ENCODE measurements at places on chromosomes 6 and 20.

- DNase-seq: no peak
These were observed 76.6 kb upstream of the HSF2 start for GRCh38 chr6:122322824-122323223.

- DNase-seq: no peak
These were observed 86.6 kb upstream of the TOP1 start for GRCh38 chr20:40942006-40942405.

DNA sequence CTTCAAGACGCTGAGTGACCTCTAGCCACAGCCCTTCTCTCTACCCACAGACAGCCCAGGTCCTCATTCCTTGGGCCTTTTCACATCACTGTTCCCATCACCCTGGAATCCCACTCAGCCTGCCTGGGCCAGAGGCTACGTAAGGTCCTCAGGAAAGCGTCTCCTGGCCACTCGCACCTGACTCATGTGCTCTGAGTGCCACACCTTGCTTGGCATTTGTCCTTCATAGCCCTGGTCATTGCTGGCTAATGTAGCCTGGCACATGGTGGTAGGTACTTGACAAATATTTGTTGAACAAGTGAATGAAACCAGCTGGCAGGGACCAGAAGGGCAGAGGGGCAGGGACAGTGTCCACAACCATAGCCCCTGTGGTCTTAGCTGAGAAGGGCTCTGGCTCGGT lies 50.6 kb upstream of the FANCE start:
- DNase-seq: no peak

- DNase-seq: peak; percentile 20
These were observed 106.9 kb downstream of the FYN start for GRCh38 chr6:111766201-111766857.

- no peak for DNase-seq
These were observed 18.6 kb downstream of the ARMC2 start for GRCh38 chr6:108866798-108867197.

- no peak for DNase-seq
These were observed 47.1 kb upstream of the PNRC1 start for GRCh38 chr6:89033461-89033860.

DNA sequence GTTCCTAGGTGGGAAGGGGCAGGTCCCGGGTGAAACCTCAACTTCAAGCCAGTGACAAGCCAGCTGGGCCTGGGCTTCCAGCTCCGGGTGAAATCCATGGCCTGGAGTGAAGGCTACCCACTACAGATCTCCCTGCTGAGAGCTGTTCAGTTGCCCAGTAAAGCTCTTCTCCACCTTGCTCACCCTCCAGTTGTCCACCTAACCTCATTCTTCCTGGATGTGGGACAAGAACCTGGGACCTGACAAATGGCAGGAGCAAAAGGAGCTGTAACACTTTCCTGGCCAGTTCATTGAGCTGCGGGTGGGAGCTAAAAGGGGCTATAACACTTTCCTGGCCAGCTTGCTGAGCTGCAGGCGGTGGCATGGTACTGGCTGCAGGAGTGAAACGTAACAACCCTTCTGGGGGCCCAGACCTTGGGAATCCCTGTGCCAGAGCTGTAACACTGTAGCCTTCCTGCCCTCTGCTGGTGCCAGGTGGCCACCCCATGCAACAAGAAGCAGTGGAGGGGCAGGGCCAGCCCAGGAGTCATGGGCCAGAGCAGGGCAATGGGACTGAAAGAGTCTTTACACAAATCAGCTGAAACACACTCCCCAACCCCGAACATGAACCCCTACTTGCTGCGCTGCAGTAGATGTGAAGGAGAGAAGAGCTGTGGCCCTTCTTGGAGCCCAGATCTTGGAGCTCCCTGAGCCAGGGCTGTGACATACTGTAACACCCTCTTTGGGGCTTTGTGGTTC lies 3.6 kb upstream of the HINT3 start:
- peak; percentile 28 for DNase-seq

- DNase-seq: peak; percentile 92
These were observed 40.2 kb upstream of the FAM50B start for GRCh38 chr6:3808759-3809514.

- no peak for DNase-seq
These were observed 292.8 kb downstream of the CLIC5 start for GRCh38 chr6:45722876-45723275.

DNA sequence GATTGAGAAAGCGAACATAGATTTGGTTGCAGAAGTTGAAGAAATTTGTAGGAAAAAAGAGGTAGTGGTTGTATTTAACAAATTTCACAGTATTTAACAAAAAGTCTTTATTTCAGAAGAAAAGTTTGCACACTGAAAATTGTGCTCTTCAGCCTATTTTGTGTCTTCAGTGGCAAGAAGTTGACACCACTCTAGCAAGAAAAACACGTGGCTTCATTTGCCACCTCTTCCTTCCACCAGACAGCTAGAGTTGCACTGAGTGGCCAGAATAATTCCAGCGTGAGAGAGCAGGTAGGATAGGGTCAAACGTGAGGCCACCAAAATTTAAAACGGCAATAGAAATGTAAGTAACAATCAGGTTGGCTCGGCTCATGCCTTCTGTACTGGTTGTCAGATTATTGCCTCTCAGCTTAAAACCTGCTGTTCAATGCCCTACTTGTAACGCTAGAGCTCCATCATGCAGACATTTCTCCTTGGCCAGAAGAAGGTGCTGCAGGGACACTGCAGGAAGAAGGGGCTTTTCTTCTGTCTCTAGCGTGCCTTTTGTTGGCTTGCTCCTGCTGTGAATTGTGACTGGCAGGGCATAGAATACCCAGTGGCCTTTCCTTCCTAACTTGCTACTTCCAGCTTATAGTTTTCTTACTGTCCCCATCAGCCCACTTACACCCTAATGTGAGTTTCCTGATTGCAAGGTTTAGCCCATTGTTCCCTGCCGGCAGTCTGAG lies 12.1 kb downstream of the TRAPPC3L start:
- no peak for DNase-seq

- no peak for DNase-seq
These were observed 4.9 kb downstream of the TM9SF4 start for GRCh38 chr20:32114305-32114960.

- no peak for DNase-seq
These were observed 281.6 kb upstream of the CITED2 start for GRCh38 chr6:139655783-139656705.

DNA sequence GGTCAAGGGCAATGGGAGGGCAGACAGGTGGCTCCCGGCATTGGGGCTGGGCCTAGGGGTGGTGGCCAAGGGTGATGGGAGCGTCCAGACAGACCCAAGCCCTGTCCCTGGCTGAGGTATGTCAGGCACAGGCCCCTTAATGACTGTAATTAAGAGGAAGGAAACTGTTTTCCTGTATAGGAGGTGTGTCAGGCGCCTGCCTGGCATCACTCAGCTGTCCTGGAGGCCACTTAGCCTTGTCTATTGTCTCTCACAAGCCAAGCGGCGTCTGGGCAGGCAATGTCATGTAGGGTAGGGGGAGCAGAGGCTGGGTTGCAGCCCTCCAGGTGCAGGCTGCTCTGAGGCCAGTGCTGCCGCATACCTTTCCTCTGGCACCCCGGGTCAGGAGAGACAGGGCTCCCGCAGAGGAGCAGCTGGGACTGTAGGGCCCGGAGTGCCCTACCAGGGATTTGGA lies 3.9 kb upstream of the FAM83C start:
- DNase-seq: no peak

DNA sequence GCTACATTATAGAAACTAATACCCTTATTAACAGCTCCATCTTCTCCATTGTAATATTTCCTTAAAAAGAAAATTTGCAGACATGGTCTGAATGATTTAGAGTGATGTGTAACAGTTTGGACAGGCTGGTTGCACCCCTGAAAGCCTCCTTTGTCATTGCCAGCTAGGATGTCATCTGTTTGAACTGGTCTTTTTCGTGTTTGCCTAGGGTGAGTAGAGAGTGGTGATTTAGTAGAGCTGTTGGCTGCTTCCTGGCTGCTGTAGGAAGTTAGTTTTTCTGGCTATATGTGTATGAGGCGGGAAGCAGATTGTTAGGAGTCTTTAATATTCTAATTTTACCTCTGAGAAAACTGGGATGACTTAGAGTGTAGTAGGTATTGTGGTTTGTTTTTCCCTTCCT lies 101.1 kb downstream of the ZFAND3 start:
- no peak for DNase-seq

DNA sequence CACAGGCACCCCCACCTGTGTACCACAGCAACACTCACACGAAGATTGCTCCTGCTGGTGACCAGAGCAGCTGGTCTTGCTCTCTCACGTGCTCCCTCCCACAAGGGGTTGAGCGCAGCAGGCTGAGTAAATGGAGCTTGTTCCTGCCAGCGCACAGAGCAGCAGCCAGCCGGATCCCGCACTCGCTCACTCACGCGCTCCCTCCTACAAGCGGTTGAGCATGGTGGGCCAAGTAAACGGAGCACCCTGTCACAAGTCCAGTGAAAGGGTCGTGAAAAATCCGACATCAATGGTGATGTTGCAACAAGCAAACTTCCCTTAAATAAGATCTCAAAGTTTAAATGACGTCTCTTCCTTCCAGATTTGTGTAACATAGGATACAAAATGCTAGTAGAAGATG lies 313.7 kb downstream of the FOXC1 start:
- DNase-seq: no peak

- DNase-seq: no peak
These were observed 65.7 kb upstream of the TNFRSF21 start for GRCh38 chr6:47375426-47375825.

DNA sequence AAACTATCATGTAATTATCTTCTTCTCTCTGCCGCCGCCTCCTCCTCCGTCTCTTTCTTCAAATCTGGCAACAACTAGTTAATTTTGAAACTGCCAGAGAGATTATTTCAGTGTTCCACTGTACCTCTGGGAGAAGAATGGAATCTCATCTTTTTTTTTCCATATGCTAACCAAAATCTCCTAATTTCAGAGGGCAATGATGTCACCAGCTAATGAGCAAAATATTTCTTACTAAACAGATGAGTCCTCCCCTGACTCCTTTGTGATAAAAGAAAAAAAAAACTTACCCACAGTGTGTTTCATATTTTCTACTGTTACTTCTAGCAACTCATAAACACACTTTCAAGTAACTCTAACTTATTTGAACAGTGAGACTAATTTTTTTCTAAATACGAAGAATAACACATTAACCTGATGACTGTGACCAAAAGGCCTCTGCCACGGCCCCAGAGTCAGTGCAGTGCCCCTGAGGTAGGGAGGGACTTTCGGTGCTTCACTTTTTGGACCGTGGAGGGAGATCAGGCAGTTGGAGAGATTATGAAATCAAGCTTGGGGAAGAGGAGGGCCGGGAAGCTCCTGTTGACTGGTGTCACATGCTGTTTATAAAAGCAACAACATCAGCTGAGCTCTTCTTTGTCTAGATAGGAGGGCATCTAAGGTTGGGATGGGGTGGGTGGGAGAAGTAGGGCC lies 159.6 kb downstream of the SASH1 start:
- DNase-seq: no peak

DNA sequence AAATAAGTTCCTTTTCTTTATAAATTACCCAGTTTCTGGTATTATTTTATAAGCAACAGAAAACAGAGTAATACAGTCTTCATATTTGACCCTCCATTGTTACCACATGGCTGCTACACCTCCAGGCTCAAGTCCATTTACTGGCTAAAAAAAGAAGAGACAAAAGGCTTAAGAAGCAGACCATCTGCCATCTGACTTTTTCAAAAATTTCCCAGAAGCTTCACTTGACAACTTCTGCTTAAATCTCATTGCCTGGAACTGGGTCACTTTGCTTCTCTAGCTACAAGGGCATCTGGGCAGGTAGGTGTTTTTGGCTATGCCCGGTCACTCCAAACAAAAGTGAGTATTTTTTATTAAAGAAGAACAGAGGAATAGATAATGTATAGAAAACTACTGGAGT lies 118.0 kb downstream of the GRM1 start:
- DNase-seq: no peak

DNA sequence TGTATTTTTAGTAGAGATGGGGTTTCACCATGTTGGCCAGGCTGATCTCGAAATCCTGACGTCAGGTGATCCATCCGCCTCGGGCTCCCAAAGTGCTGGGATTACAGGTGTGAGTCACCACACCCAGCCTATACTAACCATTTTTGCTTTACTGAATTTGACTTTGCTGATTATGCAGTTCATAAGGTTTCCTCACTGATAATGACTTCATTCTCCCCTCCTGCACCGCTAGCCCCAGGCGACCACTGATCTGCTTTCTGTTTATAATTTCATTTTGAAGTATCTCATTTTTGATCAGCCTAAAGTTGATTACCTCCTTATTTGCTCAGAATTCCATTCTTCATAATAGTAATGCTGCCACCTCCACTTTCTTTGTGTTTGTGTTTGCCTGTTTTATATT lies 48.7 kb upstream of the FAM83D start:
- no peak for DNase-seq

DNA sequence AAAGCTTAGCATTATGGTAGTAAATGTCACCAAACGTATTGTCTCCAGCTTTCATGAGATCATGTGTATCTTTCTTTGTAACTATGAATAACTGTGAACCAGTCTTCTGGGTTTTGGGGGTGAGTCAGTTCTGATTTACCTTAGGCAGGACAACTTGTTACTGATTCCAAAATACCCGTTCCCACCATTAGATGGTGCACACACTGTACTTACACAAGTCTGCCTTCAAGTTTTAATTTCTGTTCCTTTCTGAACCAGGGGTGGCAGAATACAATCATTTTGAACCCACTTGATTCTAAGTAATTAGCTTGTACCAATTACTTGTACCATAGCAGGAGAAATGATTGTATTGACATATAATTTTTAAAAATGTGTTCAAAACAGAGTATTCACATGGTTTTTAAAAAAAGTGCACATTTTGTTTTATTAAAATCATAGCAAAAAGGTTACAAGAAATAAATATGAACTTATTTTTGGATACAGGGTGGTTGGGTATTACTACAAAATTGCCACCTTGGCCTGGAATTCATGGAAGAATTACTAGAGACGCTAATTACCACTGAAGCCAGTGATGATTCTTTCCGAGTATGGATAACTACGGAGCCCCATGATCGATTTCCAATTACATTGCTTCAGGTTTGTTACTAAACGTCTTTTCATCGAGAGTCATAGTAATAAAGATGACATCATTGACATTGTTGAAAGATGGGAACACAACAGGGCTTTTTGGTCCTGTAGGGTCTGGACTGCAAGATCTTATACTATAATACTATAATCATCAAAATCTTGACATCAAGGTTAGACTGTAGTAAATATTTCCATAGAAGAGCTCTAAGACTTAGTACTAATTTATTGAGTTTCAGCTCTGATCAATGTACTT lies 75.2 kb upstream of the GLP1R start:
- peak; percentile 26 for DNase-seq

- no peak for DNase-seq
These were observed 21.7 kb downstream of the TMC2 start for GRCh38 chr20:2557873-2558580.

GRCh38 chr6:55040102-55040848 lies 134.0 kb upstream of the HCRTR2 start:
- DNase-seq: no peak
